ENCODE measurements at places on chromosomes 6 and 20. TPM values are rescaled to one million over a fixed set of nuclear protein-coding genes. Genes with fewer than 3 reads are reported as not detected.
A peak's percentile ranks its signal among the peaks of the same experiment; 100 is the strongest.

The VSTM2L gene
- total RNA-seq, result 2.9 TPM

DNA sequence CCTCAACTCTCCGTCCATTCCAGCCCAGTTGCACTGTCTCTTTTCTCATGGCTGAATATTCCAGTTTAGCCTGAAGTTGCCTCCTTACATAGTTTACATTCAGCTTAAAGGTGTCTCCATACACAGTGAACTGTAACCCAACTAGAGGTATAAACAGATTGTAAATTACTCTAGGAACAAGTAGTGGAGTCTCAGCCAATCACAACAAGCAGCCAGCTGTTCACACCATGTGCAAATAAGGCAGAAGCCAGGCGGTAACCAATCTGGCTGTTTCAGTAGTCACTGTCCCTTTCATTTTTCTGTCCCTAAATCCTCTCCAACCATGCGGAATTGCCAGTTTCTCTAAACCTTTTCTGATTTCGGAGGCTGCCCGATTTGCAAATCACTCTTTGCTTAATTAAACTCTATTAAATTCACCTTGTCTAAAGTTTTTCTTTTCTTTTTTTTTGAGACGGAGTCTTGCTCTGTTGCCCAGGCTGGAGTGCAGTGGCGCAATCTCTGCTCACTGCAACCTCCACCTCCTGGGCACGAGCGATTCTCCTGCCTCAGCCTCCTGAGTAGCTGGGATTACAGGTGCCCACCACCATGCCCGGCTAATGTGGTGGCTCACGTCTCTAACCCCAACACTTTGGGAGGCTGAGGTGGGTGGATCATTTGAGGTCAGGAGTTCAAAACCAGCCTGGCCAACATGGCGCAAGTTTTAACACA, 37.6 kb upstream of the GFOD1 start:
- H3K4me3 ChIP-seq, result no peak overlapping the region
- DNase-seq, result no peak
- H3K27me3 ChIP-seq, result no peaks in the 10 kb centered on the region
- H3K36me3 ChIP-seq, result no peaks in the 10 kb centered on the region

- H3K4me1 ChIP-seq, result peaks cover 7% of the 10 kb centered on the region
- no peaks in the 10 kb centered on the region for H3K27me3 ChIP-seq
- no peaks in the 10 kb centered on the region for H3K36me3 ChIP-seq
- H3K27ac ChIP-seq, result no peak within 1 kb of the TSS
- no peak for DNase-seq
- peak within 1 kb of the TSS; percentile 33 for H3K4me3 ChIP-seq
Measured at GRCh38 chr20:2800521-2801285, at the start of gene CPXM1. TSS of gene CPXM1 (minus strand) at chr20:2800627. CDS start at chr20:2800572, 55 bp downstream.

DNA sequence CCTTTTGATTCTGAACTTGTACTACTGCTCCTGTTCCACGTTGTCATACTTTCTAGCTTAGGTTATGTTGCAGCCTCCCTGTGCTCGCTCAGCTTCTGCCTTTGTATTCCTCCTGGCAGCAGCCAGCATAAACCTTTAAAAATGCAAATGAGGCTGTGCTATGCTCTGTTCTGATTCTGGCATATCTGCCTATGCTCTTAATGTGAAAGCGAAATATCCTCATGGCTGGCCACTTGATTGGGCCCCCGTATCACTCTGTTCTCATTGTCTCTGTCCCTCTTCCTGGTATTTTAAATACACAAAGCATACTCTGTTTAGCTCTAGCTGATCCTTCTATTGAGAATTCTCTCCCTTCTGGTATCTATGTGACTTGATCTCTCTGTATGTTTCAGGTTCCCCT, 139.0 kb downstream of the JARID2 start:
- no peak overlapping the region for H3K27ac ChIP-seq
- no peaks in the 10 kb centered on the region for H3K27me3 ChIP-seq
- H3K4me1 ChIP-seq, result no peaks in the 10 kb centered on the region
- DNase-seq, result no peak
- no peak overlapping the region for H3K4me3 ChIP-seq

The LAMA2 gene
- total RNA-seq, result 6.0 TPM

DNA sequence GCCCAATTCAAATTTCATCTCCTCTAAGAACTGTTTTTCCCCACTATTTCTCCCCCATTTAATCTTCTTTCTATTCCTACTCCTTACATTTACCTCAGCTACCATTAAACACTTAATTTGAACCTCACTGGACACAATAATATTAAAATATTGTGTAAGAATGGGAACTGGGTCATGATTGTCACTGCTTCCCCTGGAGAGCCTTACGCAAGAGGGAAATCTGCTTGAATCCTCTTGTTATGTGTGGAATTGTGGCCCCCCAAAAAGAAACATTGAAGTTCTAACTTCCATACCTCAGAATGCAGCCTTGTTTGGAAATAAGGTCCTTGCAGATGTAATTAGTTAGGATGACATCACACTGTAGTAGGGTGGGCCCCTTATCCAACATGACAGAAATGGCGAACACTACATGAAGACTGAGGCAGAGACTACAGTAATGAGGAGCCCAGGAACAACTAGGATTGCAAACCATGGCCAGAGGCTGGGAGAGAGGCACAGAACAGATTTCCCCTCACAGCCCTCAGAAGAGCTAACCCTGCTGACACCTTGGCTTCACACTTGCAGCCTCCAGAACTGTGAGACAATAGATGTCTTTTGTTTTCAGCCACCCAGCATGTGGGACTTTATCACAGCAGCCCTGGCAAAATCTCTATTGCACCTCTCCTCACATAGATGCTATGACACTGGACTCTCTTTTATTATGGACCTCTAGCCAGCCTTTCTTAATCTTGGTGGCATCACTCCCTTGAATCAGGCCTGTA, 29.9 kb downstream of the HIVEP2 start:
- H3K4me3 ChIP-seq, result no peak overlapping the region
- H3K4me1 ChIP-seq, result peaks cover 6% of the 10 kb centered on the region
- H3K27ac ChIP-seq, result no peak overlapping the region

DNA sequence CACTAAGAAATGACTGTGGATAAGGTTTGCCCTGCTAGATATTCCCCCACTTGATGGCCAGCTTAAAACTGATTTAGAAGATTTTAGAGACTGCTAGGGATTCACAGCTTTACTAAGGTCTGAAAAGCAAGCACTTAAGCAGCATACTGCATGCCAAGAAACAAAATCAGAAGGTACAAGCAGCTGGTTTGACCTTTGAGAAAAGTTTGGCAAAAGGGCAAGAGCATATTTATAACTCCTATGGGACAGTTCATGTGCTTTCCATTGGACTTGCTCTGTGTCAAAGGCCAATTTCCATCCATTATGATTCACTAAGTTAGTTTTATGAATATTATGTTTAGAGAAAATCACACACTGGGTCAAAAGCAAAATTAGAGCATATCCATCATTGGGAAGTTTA, 402.8 kb downstream of the PKHD1 start:
- H3K4me1 ChIP-seq, result no peaks in the 10 kb centered on the region
- H3K27me3 ChIP-seq, result no peaks in the 10 kb centered on the region

The TSPO2 gene
- total RNA-seq, result not detected

GRCh38 chr6:2792330-2793110, 27.3 kb downstream of the WRNIP1 start:
- H3K4me3 ChIP-seq, result no peak overlapping the region
- peak; percentile 43 for DNase-seq
- peaks cover 40% of the 10 kb centered on the region for H3K4me1 ChIP-seq
- no peaks in the 10 kb centered on the region for H3K27me3 ChIP-seq

DNA sequence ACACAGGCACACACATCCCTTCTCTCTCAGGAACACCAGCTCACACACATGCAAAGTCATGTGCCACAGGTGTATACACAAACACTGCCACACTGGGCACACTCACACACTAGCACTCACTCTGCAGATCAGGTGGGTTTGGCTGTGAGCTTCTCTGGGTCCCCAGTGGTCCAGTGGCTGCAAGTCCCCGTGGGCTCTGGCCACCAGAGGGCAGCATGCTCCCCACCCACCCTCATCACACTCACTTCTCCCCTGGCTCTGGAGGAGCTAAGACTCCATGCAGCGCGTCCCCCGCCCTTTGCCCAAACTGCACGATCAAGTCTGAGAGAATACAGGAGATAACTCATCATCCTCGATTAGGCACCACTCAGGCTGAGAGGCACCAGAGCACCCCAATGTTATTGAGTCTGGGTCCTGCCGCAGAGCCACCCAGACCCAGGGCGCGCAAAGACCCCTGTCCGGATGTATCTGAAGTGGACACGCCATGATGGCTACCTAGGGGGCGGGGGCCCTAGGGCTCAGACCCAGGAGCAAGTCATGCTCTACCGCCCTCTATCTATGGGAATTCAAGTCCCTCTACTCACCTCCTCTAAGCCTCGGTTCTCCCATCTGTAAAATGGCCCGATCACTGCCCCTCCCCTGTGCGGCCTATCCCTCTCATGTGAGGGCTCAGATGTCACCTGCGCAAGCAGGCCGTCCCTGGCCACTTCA, 90.5 kb downstream of the GRM4 start:
- no peak overlapping the region for H3K4me3 ChIP-seq
- no peak overlapping the region for H3K27ac ChIP-seq
- peak; percentile 43 for DNase-seq
- no peaks in the 10 kb centered on the region for H3K4me1 ChIP-seq
- H3K27me3 ChIP-seq, result no peaks in the 10 kb centered on the region

Measured in pancreas (tissue), 10 donors.